ENCODE measurements at places on chromosomes 1 and 21.

GRCh38 chr1:169240449-169241232, 127.0 kb downstream of the NME7 start:
- DNase-seq: no peak

GRCh38 chr1:31923901-31924535, 14.2 kb downstream of the PTP4A2 start:
- DNase-seq: no peak

DNA sequence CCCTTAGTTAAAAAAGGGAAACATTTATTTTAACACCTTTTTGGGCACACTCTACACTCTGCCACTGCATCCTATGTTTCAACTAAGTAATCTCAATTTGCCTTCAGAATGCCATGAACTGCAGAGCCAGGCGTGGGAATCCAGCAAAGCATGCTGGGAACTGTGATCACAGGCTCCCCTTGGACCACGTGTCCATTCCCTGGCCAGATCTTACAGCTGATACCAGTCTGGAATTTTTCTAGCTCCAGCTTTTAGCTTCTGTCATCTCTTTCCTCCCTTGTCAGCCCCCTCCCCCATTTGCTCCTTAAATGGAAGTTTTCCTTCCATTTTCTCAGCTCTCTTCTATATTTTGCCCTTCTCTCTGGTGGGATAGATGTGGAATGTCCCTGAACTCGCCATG, 29.4 kb downstream of the RCSD1 start:
- DNase-seq: no peak

GRCh38 chr1:3775490-3776230, 3.1 kb downstream of the SMIM1 start:
- DNase-seq: peak; percentile 27

GRCh38 chr21:23217597-23217996, 2219.4 kb downstream of the NCAM2 start:
- DNase-seq: no peak

- no peak for DNase-seq
These were observed 171.6 kb upstream of the EDN2 start for GRCh38 chr1:41656068-41656467.

- no peak for DNase-seq
These were observed 6.0 kb upstream of the AGO1 start for GRCh38 chr1:35876988-35877387.

- DNase-seq: no peak
These were observed 11.5 kb upstream of the AGT start for GRCh38 chr1:230725256-230726012.

DNA sequence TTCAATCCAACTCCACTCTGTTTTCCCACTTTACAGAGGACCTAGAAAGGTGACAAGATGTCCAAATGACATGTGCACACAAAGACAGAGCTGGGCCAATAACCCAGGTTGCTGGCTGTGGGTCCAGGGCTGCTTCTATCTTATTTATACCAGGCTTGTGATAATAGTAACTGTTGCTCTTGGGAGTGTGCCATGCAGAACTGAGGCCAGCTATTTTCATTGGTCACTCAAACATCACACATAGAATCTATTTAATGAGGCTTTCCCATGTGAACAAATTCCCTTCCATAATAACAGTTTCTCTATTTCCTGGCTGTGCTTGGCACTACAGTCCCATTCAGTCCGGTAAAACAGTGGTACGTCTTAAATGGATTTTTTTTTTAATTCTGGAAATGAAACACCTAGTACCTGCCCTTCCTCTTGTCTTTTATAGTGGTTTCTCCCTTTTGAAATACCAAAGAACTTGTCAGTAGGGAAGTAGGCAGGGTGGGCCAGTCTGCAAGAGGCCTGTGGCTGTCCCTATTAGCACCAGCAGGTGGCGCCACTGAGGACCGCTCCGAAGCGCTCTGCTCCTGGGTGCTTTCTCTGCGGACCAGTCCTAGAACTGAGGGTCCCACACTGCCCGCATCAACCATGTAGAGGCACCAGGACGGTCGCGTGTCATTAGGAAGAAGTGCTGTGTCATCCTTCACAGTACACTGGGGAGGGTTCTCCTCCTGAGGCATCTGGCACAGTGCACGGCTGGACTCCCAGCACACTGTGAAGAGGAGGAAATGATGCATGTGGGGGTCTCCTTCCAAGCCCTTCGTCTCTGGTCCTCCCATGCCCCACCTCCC, 52.1 kb downstream of the GPR161 start:
- DNase-seq: peak; percentile 21

- no peak for DNase-seq
These were observed 37.9 kb downstream of the TGFB2 start for GRCh38 chr1:218383051-218383450.

- no peak for DNase-seq
These were observed 244.8 kb downstream of the RPS6KC1 start for GRCh38 chr1:213295860-213296259.

- DNase-seq: no peak
These were observed 366.5 kb downstream of the SIPA1L2 start for GRCh38 chr1:232263452-232263851.

DNA sequence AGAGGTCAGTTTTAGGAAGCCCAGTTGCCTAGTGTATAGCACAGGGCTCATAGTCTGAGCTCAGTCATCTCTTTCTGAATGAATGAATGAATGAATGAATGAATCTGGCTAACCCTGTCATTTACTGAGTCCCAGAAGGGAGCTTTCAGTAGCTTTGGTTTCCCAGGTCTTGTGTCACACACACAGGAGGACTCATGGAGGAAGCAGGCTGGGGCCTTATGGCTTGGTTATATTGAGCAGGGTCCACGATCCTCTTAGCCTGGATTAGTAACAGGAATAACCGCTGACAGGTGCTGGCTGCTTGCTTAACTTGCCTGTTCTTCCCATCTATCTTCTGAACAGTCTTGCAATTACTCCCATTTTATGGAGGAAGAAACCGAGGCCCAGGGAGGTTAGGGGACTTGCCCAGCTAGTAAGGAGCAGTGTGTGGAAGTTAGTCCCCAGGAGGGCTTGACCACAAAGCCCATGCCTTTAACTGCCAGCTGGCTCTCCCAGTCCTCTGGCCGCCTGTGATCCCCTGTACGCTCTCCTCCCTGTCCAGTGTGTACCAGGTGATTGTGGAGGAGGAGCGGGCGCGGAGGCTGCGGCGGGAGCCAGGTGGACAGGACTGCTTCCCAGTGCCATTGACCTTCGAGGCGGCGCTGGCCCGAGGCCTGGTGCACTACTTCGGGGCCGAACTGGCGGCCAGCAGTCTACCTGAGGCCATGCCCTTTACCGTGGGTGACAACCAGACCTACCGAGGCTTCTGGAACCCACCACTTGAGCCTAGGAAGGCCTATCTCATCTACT, 46.0 kb downstream of the PTPRU start:
- DNase-seq: no peak
